ENCODE measurements at places on chromosomes 7 and 10.

DNA sequence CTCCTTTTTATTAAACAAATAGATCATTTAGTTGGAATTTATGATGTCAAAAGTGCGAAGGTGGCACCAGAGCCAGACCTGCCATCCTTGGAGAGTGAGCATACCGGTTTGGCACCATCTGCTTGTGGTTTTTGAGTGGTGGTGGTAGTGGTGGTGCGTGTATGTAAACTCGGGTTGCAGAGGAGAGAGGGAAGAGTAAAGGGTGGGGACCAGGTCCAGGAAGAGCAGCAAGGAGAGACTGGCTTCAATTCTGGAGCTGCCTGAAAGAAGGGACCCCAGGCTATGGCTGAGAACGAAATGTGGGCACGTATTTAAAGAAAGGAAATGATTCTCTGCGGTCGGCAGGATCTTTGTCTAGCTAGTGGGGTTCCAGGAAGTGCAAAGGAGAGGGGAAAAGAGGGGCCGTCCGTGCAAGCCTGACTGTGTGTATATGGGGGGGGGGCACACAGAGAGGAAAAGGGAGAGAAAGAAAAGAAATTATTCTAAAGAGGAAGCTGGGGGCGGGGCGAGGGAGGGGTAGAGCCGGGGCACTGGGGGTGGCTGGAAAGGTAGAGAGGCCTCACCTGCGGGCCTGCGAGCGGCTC is 448 bp upstream of the GOLGA7B start:
- no peak for DNase-seq

GRCh38 chr10:4108693-4109092 is 323.7 kb upstream of the KLF6 start:
- DNase-seq: no peak

DNA sequence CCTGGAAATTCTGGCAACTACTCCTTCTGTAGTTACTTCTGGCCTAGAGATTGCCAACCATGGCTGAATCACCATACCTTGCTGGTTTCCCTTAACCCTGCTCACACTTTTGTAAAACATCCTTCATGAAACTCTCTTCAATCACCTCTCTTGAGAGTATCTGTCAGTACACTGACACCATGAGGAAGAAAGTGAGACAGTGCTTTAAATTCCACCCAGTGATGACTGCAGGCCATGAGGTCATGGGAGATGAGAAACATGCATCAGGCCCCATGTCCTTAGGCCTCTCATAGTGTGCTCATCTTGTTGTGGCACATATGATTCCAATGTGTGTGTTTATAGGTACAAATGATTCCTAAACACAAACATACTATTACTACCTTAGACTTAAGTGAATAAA is 24.6 kb upstream of the NAMPT start:
- DNase-seq: no peak

DNA sequence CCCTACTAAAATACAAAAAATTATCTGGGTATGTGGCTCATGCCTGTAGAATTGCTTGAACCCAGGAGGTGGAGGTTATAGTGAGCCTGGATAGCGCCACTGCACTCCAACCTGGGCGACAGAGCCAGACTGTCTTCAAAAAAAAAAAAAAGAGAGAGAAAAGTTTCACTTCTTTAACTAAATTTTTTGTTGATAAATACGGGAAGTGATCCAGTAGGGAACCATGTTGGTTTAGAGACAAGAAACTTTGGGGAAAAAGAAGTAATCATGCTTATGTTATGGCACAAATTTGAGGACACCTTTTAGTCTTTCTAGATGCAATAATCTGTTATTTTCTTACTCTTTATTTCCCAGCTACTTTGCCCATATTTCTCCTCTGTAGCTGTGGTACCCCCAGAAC is 309.7 kb downstream of the TYW1 start:
- DNase-seq: no peak

DNA sequence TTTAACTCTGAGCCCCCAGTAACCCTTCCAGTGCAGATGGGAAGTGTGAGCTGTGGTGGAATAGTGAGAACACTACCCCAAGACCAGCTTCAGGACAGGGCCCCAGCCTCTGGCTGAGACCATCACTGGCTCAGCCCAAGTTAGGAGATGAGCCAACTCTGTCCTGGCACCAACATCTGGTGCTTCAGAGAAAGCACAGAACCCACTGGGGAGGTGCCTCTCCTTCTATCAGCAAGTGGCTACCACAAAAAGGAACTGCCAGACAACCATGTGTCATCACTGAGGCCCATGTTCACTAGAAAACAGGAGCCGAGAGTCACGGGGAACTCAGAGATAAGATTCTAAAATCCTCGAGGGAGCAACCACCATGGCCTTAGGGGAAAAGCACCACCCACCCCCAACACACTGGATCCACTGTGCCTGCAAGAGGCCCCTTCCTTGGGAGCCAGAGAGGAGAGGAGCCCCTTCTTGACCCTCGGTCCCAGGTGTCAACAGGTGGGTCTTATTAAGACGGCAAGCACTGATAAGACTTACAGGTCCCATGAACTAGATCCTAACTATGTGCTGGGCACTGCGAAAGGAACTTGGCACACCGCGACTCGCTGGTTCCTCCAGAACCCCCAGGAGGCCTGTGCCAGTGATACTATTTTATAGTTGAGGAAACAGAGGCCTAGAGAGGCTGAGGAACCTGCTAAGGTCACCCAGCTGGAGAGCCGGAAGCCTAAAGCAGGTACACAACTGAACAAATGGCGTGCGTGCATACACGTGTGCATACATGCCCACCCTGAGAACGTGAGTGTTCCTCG is 102.7 kb downstream of the FAM53B start:
- no peak for DNase-seq

- no peak for DNase-seq
Measured at GRCh38 chr10:104515678-104516199, 125.4 kb upstream of the SORCS3 start.

Data from T-helper 22 cell (primary cell).